ENCODE measurements at places on chromosomes 5 and 9.

- DNase-seq: no peak
Measured at GRCh38 chr9:97067490-97067889, 28.5 kb upstream of the CTSV start.

DNA sequence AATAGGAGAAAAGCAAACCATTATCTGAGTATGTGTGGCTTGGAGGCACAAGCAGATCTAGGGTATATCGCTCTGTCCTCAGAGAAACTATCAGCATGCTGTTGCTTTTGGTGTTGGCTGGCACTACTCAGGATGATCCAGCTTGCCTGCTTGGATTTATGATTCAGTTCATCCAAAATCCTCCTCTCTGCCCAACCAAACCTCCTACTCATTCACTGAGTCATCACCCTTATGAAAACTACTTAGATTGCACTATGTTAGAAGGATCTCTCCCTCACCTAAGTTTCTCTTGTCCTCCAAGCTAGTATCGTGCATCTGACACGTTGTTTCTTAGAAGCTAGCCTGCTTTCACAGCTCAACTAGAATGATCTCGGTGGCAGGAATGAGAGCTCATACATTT, 14.2 kb upstream of the ZBED3 start:
- peak; percentile 66 for DNase-seq

DNA sequence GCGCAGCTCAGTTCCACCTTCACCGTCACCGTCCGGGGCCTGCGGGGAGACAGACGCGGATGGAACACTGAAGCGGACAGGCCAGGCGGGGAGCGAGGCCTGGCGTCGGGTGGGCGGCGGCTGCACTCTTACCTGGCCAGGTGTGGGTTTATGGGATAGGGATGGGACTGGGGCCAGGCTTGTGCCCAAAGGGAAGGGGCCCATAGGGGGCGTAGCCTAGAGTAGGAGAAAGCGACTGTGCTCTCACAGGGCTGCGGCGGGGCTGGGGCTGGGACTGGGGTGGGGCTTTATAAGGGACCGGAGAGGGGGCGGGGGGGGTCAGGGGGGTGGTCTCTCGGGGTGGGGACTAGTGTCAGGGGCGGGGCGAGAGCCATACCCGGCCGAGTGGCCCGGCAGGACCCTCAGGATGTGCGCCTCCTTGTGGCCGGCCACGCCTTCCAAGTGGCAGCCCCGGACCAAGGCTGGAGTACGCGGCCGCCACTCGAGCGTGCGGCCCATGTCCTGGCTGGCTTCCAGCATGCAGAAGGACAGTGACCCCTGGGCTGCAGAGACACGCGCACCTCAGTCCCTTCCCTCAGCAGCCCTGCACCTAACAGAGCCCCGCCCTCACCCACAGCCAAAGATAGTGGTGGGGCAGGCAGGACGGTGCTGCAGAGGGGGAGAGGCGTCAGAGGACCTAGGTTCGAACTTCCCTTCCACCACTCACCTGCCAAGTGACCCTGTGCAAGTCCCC, 22.8 kb downstream of the FPGS start:
- no peak for DNase-seq

DNA sequence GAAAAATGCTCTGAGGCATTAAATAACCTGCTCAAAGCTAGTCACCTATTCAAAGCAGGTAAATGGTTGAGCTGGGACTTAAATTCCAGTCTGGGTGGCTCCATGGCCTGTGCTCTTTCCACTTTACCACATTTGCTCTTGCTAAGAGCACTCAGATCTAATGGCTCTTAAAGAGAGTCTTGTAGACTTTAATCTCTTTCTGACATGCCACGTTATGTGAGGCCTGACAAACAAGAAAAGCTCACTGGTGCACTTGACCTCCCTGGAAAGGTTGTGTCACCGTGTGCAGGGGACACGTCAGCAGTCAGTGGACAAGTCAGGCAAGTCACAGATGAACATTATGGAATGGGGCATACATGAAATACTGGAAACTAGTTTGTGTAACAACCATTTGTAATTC, 129.9 kb upstream of the RPS23 start:
- DNase-seq: no peak

DNA sequence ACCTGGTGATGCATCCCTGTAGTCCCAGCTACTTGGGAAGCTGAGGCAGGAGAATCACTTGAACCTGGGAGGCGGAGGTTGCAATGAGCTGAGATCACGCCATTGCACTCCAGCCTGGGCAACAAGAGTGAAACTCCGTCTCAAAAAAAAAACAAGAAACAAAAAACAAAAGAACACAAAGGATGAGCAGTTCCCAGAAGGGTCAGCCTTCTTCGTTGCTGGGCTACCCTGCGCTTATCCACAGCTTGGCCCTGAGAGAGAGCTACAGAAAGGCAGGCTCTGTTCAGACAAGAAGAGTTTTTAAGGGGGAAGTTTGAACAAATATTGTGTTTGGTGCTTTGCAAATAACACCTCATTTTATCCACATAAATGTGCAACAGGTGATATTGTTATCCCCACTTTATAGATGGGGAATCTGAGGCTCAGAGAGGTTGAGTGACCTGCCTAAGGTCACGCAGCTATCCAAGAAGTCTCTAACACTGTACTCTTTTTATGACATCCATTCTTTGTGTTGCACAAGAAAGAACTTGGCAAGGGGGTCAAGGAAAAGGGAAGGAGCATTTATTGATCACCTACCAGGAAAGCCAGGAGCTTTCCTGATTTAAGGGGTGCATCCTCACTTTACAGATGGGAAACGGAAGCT, 63.7 kb upstream of the NEURL1B start:
- DNase-seq: no peak

DNA sequence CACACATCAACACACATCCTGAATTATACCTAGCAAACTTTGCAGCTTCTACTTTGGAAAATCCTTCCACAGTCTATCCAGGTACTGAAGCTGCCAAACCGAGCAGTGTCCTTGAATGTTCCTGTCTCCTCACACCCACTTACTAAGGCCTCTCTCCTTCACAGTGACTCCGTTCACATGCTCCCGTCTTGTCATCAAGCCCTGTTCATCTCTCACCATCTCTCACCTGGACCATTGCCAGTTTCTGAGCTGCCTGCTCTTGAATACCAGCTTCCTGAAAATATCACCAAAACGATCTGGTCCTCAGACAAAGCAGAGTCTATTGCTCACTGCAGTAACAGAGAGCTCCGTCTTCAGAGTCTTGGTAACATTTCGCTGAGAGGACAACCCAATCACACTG, 57.4 kb downstream of the GCNT1 start:
- no peak for DNase-seq
